Fibroblast of the aortic adventitia (primary cell): ENCODE measurements at places on chromosomes 2 and 18. TPM values are rescaled to one million over a fixed set of nuclear protein-coding genes. Genes with fewer than 3 reads are reported as not detected.

GRCh38 chr18:26386441-26386840 is 160.2 kb downstream of the TAF4B start:
- DNase-seq = peak; percentile 57

GPR39 gene
- total RNA-seq = 0.41 and 12.7 TPM in 2 replicates

DNA sequence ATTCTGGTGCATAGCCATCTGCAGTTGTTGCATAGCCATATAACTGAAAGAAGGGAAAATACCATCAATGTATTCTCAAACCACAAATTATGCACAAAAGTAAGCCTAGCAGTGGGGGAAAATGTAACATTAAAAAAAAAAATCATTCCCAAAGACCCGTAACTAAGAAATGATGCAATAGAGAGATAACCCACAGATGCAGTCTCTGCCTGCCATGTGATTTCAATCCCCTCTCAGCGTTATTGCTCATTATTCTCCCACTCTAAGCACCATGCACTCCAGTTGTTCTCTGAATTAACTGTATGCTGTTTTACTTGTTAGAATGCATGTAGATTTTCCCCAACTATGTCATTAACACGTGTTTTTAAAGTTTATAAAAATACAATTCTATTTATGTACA is 14.1 kb downstream of the DSC1 start:
- no peak for DNase-seq

TMX3 gene
- total RNA-seq = 80.8 and 93.3 TPM in 2 replicates

GRCh38 chr2:151200844-151201243 is 60.8 kb downstream of the RBM43 start:
- no peak for DNase-seq

DNA sequence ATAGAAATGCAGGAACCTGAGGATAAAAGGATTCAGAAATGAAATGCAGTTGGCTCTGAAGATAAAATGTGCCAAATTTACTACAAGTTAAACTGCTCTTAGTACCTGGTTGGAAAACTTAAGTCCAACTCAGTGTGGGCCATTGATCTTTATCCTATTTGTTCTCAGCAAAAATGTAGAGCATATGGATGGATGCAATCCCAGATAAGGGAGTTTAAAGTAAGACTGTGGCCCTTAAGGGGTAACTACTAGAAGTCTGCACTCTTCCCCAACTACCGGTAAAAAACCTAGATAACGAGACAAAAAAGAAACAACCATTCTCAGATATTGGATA is 63.9 kb downstream of the MDH1 start:
- no peak for DNase-seq

GRCh38 chr2:62348700-62349099 is 152.8 kb downstream of the B3GNT2 start:
- no peak for DNase-seq

SCYGR4 gene
- not detected in 2 replicates for total RNA-seq

DNA sequence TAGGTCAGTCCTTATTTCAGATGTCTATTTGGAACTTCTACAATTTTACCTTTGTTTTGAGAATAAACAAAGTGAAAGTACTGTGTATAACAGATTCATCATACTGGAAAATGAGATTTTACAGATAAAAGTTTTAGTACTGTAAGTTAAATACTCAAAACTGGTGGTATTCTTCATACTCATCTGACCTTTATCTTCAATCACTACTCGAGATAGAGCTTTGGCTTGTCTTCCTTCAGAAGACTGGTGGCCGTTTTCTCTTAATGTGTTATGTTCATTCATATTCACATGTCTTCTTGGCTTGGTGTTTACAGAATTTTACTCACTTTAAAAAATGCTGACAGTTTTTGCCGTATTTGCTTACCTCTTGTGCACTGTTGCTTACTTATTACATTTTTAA is 2.1 kb downstream of the SPOPL start:
- DNase-seq = no peak

- DNase-seq = peak; percentile 93
Observed at GRCh38 chr2:189261431-189261841, 81.9 kb upstream of the COL5A2 start.

DNA sequence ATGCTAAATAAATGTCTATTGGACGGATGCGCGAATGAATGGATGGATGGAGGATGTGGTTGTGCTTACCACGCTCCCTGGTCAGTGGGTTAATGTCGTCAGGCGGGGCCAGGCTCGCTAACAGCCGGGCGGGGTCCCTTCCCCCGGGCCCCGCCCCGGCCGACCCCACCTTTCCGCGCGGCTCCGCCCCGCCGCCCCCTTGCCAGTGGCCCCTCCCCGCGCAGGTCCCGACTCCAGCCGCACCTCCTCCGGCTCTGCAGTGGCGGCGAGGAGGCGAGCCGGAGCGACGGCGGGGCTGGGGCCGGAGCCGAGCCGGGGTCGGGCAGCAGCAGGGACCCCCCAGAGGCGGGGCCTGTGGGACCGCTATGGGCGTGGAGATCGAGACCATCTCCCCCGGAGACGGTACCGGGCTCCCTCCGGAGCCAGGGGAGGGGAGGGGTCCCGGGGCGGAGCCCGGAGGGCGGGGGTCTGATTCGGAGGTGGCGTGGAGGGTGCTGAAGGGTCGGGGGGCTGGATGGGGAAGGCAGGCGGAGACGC is at the start of gene FKBP1B:
TSS of gene FKBP1B (plus strand) at position 257 of the 537 bp plus-strand sequence. CDS start at position 366, 109 bp downstream.
- peak; percentile 25 for DNase-seq

DNA sequence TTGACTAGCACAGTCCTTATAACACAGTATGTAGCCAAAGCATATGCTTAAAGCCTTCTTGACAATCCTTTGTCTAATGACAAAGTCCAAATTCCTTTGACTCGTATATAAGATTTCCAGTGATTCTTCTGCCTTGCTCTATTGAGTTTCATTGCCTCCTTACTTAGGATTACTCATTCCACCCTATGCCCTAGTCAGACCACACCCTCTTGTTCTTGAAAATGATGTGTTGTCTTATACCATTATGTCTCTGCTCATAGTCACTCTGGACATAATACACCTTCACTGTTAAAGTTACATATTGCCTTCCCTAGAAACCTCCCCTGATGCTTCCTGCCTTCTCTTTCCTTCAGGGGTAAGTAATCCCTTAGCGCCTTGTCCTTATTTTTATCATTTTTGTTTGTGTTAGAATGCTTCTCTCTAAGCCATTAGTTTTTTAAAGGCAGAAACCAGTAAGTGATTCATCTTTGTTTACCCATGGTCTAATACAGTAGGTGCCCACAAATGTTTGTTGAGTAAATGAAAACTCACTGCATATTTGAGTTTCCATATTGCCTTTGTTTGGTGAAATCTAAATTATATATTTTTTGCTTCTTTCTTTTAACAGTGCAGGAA is 19.3 kb downstream of the GPD2 start:
- peak; percentile 51 for DNase-seq
